ENCODE measurements at places on chromosomes 7 and 10.
A peak's percentile ranks its signal among the peaks of the same experiment; 100 is the strongest.

DNA sequence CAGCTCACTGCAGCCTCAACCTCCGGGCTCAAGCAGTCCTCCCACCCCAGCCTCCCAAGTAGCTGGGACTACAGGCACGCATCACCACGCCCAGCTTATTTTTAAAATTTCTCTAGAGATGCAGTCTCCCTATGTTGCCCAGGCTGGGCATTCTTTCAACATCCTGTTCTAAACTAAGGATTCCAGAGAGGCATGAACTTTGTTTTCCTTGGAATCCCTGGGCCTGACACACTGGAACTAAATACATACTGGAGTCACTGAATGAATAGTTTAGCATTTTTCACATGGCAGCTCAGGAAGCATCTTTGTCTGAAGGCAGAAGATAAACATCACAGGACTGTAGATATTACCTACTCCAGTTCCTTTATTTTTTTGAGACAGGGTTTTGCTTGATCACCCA is 108.7 kb downstream of the ITIH5 start:
- no peak for DNase-seq

- no peak for DNase-seq
Measured at GRCh38 chr10:18369859-18370473, 229.7 kb downstream of the CACNB2 start.

- DNase-seq, result no peak
Measured at GRCh38 chr10:78654047-78654590, 414.6 kb upstream of the ZMIZ1 start.

DNA sequence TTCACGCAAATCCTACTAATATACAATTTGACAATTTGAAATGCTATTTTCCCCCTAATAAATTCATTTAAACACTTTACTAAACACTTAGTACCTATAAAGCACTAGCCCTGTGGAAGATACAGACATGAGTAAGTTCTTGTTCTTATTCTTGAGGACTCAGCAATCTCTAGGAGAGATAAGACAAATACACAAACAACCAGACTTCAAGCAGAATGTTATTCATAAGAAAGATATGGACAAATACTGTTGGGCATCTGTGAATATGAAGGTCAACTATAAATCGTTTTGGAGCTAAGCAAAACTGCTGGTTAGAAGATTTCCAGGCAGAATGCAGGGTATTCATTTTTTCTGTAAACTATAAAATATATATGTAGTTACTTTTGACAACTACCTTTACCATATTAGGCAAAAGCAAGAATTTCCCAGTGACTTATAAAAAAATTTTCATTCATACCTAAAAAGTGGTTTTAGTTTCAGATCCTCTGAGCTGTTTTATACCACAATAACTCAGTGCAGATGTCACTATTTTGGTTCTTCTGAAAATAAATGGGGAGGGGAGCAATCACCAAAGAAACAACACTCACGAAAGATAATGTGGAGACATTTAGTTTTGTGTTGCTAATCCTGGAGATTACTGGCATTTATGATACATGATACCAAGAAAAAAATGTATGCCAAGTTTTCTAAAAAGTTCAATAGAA is 3.8 kb downstream of the VPS41 start:
- no peak for DNase-seq

- DNase-seq, result peak; percentile 54
Measured at GRCh38 chr7:27901028-27901760, 161.2 kb downstream of the TAX1BP1 start.

GRCh38 chr10:48772059-48772458 is 87.4 kb downstream of the WDFY4 start:
- DNase-seq, result no peak

GRCh38 chr7:140643416-140643815 is 2.8 kb upstream of the DENND2A start:
- no peak for DNase-seq

GRCh38 chr7:137040745-137041144 is 172.3 kb downstream of the CHRM2 start:
- DNase-seq, result no peak

DNA sequence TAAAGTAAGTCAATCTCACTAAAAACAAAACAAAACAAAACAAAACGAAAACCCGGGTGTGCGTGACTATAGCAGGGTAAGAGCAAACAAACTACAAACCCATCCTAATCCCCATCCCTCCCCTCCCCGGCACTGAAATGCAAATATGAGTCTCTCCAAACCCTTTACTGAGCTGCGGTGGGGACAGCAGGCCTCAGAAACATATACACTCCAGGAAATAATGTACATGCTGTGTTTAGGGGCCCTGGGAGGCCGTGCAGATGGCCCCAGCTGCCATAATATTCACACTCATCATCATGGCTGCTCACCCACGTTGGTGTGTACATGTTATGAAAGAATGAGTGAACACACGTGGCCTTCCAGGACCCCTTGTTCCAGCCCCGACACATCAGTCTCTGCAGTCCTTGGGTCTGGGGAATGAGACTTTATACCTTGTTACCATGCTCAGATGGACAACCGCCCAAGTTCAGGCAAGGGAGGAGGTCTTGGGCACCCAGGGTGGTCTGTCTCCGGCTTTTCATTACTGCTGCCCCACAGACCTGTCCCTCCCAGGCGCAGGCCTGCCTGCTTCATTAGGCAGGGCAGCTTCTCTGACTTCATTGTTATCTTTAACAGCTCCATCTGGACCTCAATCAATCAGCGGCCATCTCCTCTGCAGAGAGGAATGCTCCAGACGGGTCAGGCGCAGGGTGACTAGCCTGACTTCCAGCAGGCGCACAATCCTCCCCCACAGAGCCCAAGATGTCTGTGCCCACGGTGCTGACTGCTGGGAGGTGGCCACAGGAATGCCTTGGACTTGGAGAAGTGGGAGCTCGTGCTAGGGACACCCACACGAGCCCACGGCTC is 20.6 kb downstream of the HSPA12A start:
- no peak for DNase-seq

GRCh38 chr10:12629767-12630165 is 280.4 kb downstream of the CAMK1D start:
- DNase-seq, result no peak

DNA sequence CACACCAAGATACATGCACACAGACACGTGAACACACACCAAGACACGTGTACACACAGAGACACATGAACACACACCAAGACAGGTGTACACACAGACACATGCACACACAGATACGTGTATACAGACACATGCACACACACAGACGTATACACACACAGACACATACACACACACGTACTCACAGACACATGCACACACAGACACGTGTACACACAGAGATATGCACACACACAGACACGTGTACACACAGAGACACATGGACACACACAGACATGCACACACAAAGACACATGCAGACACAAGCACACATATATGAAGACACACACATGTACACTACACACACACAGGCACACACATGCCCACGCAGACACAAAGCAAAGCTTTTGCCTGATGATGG is 134.6 kb downstream of the TCERG1L start:
- no peak for DNase-seq

- DNase-seq, result no peak
Measured at GRCh38 chr10:83574770-83575169, 564.5 kb upstream of the GHITM start.

- DNase-seq, result no peak
Measured at GRCh38 chr10:72855129-72855528, 38.4 kb upstream of the OIT3 start.

- DNase-seq, result no peak
Measured at GRCh38 chr7:46032942-46033341, 111.9 kb upstream of the IGFBP3 start.

DNA sequence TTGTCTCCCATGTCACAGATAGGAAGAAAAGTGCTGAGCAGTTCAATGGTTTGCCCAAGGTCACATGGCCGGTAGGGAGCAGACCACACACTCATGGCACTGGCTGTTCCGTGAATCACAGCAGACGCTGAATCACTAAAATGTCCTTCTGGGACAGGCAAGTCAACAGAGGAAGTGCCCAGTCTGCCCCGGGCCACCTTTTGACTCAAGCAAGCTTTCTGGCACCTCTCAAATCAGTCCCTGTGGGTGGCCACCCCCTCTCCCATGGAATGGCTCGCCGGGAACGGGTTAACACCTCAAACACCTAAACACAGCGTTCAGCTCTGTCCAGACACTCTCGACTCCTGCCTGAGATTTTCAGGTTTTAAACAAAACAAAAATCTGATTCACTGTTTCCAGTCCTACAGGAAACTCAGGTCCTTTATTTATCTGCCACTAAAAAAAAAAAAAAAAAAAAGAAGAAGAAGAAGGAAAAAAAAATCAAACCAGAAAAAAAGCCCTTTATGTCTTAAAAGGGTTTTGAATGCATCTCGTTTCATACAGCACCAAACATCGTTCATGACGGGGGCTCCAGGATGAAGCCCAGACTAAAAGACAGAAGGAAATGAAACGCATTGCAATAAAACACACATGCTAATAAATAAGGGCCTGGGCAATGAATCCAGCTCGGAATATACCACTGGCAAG is 15.5 kb downstream of the CARD11 start:
- no peak for DNase-seq

GRCh38 chr7:7567898-7568531 is 1.3 kb downstream of the MIOS start:
- no peak for DNase-seq

DNA sequence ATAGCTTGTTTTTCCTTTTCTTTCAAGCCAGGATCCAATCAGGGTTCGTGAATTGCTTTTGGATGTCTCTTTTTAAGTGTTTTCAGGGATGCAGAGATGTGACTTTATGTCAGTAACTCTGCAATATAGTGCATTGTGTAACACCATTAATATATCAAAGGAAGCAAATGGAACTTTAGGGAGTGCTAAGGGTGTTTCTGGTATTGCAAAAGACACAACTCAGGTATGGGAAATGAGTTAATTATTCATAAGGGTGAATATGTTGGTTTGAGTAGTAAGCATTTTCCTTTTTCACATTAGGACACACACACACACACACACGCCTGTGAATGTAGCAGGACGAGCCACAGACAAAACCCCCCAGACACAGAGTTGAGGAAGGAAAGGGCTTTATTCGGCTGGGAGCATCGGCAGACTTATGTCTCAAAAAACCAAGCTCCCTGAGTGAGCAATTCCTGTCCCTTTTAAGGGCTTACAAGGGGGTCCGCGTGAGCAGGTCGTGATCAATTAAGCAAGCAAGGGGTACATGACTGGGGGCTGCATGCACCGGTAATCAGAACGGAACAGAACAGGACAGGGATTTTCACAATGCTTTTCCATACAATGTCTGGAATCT is 31.8 kb upstream of the GSDME start:
- no peak for DNase-seq

GRCh38 chr7:37488163-37488764 is 39.6 kb upstream of the ELMO1 start:
- no peak for DNase-seq

- no peak for DNase-seq
Measured at GRCh38 chr7:43294080-43294630, 181.7 kb downstream of the HECW1 start.

DNA sequence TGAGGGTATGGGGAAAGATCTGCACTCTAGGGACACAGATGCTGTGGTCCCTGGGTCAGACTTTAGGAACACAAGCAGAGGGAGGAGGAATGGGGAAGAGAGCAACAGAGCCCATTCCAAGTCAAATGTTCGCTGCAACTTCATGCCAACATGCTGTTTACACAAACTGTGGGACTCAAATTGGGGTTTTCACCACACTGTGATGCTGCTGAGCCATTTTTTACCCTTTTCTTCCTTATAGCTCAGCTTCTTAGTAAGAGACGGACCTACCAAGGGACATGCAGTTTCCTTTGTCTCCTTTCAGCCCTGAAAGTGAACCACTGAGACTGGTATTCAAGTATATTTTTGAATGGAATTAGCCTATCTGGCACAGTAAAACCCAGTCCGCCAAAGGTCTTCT is 64.3 kb upstream of the AGK start:
- DNase-seq, result no peak

- no peak for DNase-seq
Measured at GRCh38 chr10:110399106-110399964, 94.6 kb upstream of the SMNDC1 start.

DNA sequence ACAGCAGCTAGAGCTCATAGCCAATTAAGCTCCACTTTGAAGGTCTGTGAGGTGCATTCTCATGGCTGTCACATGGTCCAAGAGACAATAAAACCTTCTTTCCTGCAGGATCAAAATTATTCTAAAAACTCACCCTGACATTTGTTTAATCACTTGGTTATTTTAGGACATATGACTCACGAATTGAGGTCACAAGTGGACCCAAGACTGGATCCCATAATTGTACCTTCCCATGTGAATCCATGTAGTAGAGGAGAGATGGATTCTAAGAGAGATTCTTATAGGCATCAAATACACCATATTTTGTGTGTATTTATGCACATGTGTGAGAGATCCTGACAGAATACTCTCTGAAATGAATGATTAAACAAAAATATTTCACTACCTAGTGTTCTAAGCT is 18.1 kb downstream of the POLR1F start:
- DNase-seq, result no peak

GRCh38 chr7:68432585-68432984 is 1165.7 kb upstream of the AUTS2 start:
- DNase-seq, result no peak

GRCh38 chr7:155425887-155426286 is 32.0 kb upstream of the EN2 start:
- no peak for DNase-seq

Data from CD4-positive, alpha-beta T cell treated with Interleukin-4 for 1 hour (primary cell).